Esophagus squamous epithelium (tissue), 5 donors: ENCODE measurements at places on chromosomes 13 and 19.

DNA sequence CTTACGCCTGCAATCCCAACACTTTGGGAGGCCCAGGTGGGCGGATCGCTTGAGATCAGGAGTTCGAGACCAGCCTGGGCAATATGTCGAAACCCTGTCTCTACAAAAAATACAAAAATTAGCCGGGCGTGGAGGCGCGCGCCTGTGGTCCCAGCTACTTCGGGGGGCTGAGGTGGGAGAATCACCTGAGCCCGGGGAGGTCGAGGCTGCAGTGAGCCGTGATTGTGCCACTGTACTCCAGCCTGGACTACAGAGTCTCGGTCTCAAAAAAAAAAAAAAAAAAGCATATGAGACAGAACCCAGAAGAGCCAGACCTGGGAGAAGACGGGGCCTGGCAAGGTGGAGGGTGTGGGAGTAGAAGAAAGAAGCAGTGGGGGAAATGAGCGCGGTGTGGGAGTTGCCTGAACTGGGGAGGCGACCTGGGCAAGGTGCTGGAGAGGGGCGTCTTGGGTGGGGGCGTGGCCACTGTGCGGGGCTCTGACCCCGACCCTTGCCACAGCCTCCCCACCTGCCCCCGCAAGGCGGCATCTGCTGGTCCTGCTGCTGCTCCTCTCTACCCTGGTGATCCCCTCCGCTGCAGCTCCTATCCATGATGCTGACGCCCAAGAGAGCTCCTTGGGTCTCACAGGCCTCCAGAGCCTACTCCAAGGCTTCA, 533 bp downstream of the DKKL1 start:
- DNase-seq = no peak

DNA sequence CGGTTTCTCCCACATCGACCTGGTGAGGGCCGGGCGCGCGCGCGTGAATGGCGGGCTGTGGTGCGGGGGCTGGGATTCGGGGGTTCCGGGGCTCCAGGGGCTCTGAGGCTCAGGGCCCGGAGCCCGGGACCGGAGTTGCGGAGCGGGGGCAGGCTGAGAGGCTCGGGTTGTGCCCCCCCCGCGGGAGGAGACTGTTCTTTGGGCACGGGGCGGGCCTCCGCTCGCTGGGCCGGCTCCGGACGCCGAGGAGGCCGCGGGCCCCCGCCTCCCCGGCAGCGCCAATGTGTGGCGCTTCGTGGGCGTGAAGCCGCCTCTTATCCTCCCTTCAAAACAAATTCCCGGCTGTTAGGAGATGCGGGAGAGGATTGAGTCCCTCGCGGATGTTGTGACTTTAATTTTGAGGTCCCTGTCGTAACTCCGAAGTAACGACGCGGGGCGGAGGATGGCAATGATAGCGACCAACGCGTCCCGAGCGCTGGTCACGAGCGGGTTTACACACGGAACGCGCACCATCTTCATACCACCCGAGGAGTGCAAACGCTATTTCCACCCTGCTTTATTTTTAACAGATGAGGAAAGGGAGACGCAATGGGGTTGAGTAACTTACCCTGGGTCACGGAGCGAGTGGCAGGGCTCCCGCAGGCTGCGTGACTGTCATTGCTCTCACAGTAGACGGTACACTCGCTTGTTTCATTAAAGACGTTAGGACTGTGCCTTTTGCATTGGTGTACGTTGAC, 536 bp downstream of the UBA2 start:
- DNase-seq = no peak

DNA sequence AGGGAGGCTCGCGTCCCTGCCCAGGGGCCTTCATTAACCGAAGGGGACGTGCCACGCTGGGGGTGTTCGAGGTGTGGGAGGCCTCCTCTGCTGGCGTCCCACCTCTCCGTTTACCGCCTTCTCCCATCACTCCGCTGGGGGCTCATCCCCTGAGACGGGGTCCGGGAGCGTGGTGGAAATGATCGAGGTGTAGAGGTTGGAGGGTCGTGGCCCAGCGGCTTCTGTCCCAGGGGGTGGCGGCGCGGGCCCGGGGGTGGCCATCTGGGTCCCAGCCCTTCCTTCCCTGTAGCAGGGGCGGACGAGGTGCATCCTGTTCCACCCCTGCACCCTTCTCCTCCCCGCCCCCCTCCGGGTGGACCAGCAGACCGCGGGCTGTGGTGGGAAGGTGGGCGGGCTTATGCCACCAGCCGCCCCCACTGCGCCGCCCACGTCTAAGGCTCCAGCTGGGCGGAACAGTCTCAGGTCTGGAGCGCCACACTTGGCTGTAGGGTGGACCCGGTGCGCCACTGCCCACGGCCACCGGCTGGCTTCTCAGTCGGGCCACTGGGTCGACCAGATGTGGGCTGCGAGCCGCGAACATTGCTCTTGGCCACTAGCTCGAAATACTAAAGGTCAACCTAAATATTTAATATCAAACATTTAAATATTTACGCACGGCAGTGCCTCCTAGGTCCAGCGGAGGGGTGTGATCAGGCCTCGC, 69.5 kb downstream of the ZNF723 start:
- DNase-seq = no peak

DNA sequence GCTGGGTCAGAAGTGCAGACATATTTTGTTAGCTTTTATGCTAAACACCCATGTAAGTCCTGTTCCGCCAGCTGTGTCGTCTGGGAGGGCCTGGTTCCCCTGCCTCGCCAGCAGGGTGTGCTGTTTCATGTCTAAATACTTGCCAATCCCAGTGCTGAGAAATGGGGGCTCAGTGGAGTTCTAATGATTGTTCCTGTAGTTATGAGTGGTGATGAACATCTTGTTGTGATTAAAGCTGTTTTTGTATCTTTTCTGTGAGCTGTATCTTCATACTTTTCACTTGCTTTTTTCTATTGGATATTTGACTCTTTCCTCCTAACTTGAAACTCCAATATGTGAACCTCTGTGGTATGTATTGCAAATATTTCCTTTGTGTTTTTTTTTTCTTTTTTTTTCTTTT, 32.7 kb downstream of the KDM4B start:
- DNase-seq = no peak
